Stomach (tissue), 19 donors: ENCODE measurements at places on chromosomes 6 and 20. TPM values are rescaled to one million over a fixed set of nuclear protein-coding genes. Genes with fewer than 3 reads are reported as not detected.

Gene NHSL1
- 31.6 TPM for total RNA-seq

Gene PLCB4
- total RNA-seq = 22.2 TPM

Gene ATP9A
- total RNA-seq = 14.6 TPM

Gene BPIFB1
- total RNA-seq = 58.9 TPM

Gene ECI2
- 107 TPM for total RNA-seq

Gene EFCAB8
- total RNA-seq = not detected

Gene ABT1
- 7.2 TPM for total RNA-seq

Gene PSMA7
- 187 TPM for total RNA-seq

Gene HSF2
- total RNA-seq = 45.1 TPM

Gene ACTL10
- 1.1 TPM for total RNA-seq

Gene CD93
- total RNA-seq = 2.9 TPM

Gene TGM2
- total RNA-seq = 27.8 TPM

Gene PEX3
- 0.58 TPM for total RNA-seq

Gene TPX2
- 11.4 TPM for total RNA-seq
